CD4-positive, alpha-beta T cell treated with Interleukin-10 for 1 hour (primary cell): ENCODE measurements at places on chromosomes 4 and X.

DNA sequence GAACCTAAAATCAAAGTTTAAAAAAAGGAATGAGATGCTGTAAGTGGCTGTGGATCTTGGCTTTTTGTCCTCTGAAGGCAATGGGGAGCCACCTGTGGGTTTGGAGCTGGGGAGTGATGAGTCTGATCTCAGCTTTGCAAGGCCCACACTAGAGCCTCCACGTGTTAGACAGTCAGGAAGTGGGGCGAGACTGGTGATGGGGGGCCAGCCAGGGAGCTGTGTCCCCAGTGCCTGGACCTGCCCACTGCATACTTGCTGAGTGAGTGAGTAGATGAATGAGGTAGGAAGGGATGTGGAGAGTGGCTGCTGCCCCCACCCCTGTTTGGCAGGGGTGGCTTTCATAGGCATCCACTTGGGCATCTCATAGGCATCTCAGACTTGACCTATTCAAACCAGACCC, 84.0 kb downstream of the NHSL2 start:
- DNase-seq: no peak

- no peak for DNase-seq
These were observed 25.2 kb downstream of the RWDD4 start for GRCh38 chr4:183633476-183634400.

GRCh38 chrX:109187473-109188168, 294.3 kb downstream of the GUCY2F start:
- no peak for DNase-seq

- no peak for DNase-seq
These were observed 631 bp downstream of the TMEM47 start for GRCh38 chrX:34656467-34656841.

DNA sequence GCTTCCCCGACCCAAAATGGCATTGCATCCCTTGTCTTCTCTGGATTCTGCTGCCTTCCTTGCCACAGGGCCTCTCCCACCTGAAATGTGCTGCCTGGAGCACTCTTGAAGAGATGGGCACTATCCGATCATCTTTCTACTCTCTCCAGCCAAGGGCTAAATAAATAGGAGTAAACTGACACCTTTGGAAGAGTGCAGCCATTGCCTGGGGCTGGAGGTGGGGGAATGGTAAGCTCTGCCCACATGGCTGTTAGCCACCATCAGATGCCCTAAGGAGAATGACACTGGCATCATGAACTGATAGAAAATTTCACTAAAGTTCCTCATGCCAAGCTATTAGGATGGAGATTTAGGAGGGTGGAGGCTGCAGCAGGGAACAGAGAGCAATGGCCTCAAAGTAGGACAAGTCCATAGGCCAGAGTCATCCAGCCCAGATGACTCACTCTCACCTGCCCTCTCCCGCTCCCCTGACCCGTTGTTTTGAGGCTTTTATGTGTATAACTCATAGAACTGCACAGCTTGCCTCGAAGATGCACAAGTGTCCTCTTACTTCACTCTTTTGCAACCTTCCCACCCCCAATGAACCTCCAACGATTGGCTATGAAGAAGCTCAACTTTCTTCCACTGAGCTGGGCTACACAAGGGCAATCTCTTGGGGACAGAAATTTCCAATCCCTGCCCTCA, 822 bp upstream of the PFKFB1 start:
- no peak for DNase-seq

- no peak for DNase-seq
These were observed 223.9 kb upstream of the ANKRD50 start for GRCh38 chr4:124936427-124936826.

DNA sequence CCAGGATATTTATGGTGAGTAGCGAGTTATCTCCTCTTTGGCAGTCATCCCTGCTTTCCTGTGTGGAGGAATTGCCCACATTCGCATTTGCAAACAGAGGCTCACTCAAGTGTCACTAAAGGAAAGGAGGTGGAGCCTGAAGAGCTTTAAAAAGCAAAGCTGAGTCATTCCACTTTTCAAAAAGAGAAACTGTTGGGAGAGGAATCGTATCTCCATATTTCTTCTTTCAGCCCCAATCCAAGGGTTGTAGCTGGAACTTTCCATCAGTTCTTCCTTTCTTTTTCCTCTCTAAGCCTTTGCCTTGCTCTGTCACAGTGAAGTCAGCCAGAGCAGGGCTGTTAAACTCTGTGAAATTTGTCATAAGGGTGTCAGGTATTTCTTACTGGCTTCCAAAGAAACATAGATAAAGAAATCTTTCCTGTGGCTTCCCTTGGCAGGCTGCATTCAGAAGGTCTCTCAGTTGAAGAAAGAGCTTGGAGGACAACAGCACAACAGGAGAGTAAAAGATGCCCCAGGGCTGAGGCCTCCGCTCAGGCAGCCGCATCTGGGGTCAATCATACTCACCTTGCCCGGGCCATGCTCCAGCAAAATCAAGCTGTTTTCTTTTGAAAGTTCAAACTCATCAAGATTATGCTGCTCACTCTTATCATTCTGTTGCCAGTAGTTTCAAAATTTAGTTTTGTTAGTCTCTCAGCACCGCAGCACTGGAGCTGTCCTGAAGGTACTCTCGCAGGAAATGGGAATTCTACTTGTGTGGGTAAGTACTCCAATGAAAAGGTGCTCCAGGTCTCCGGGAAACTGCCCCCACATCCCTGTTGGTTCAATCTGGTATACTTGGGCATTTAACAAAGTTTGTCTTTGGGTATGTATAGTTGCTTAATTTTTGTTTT, at the start of gene EGF:
Gene EGF (plus strand): TSS at position 178 of the 890 bp plus-strand sequence. CDS start 453 bp downstream, at position 631.
- no peak for DNase-seq

GRCh38 chr4:123463869-123464268, 67.3 kb downstream of the SPRY1 start:
- DNase-seq: no peak

- DNase-seq: no peak
These were observed 46.1 kb upstream of the NAP1L5 start for GRCh38 chr4:88743696-88744095.

DNA sequence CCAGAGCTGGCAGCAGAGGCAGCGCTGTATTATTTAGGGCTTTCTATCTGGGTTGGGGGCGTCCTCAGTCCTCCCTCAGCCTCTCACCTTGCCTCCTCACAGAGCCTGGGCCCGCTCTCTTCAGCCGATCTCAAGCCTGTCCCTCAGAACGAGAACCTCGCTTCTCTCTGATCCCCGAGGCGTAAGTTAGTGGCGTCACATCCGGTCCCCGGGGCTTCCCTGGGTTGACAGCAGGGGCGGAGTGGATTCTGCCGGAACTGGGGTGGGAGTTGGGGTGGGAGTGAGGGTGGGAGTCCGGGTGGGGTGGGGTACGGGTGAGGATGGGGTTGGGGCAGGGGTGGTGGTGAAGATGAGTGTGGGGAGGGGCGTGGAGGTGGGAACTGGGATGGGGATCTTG, at the start of gene MAGEA10:
Gene MAGEA10 (minus strand): TSS at position 190 of the 397 bp plus-strand sequence. CDS start 2,957 bp downstream, outside the sequence.
- DNase-seq: no peak

DNA sequence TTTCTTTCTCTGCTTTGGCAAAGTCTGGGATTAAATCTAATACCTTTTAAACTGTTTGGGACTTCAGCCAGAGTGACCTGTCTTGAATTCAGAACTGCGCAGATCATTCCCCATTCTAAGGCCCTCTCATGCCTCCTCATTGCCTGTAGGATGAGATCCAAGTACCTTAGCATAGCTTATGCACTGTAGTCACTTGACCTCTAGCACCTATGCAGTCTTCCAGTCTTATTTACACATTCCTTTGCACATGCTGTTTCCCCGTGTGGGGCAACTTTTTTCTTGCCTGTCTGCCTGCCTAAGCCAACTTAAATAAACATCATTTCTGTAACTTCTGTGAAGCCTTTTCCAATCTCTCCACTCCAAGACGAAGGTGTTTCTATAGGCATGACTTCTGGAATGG, 68.4 kb downstream of the AR start:
- DNase-seq: no peak

DNA sequence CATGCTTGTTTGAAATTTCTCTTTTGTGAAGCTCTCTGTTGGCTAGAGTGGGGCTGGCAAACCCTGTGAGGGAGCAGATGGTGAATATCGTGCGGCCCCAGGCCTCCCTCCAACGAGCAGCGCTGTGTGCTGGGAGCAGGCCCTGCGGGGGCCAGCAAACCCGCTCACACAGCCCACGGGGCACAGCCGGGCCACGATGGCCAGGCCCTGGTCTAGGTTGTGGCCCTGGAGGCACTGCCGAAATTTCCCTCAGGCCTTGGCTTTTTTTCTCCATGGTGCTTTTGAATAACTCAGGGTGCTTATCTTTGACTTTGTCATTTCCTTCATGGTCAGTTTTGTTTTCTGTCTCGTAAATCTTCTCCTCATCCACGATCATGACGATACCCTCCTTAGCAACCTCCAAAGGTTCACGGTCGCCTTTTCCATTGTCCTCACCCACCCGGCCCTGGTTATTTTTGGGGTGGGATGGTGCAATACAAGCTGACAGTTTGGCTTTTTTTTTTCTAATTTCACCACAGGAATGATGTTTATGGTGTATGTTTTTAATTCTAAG, 20.7 kb downstream of the PCGF3 start:
- DNase-seq: no peak

GRCh38 chr4:69855822-69856221, 4.1 kb downstream of the SULT1E1 start:
- no peak for DNase-seq

DNA sequence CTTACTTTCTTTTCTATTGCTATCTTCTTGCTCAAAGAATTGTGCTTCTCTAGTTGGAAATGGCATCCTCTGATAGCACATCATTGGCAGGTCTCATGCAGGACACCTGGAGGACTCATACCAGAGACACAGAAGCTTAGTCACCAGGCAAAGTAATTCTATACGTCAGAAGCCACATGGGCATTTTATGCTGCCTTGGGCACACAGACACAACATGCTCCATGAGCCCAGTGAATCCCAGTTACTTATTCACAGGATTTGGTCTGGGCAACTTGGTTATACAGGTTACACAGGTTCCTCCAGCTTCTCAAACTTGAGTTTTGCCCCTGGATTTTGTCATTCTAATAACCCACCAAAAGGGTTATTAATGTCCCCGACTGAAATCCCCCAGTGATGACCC, 7.1 kb downstream of the RASSF6 start:
- DNase-seq: no peak
